ENCODE measurements at places on chromosomes 5 and 9. TPM values are rescaled to one million over a fixed set of nuclear protein-coding genes. Genes with fewer than 3 reads are reported as not detected.

Gene NPR3
- total RNA-seq: 6.1 TPM

- no peak for DNase-seq
Measured at GRCh38 chr9:35726931-35727330, 5.1 kb downstream of the TLN1 start.

Gene PCDHGB4
- 10.3 TPM for total RNA-seq

Gene SOWAHA
- total RNA-seq: not detected

Gene CDKN2B-AS1
- not detected for total RNA-seq

- DNase-seq: no peak
Measured at GRCh38 chr5:139605887-139606286, 42.3 kb upstream of the CXXC5 start.

Gene PDE8B
- 1.5 TPM for total RNA-seq

DNA sequence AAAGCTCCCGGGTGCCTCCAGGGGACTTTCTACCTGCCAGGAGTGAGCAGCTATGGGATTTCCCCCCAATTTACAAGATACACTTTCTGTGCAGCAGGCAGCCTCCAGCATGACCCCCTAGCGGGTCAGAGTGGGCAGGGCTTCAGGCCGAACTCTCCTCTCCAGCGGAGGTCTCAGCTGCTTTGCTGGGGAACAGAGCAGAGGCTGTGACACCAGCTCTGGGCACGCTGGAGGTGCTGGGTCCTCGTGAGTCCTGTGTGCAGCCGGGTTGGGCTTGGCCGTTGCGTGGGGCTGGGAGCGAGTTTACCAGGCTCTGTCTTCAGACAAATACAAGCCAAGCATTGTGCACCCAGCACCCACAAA lies 2.9 kb downstream of the NRARP start:
- no peak for DNase-seq

DNA sequence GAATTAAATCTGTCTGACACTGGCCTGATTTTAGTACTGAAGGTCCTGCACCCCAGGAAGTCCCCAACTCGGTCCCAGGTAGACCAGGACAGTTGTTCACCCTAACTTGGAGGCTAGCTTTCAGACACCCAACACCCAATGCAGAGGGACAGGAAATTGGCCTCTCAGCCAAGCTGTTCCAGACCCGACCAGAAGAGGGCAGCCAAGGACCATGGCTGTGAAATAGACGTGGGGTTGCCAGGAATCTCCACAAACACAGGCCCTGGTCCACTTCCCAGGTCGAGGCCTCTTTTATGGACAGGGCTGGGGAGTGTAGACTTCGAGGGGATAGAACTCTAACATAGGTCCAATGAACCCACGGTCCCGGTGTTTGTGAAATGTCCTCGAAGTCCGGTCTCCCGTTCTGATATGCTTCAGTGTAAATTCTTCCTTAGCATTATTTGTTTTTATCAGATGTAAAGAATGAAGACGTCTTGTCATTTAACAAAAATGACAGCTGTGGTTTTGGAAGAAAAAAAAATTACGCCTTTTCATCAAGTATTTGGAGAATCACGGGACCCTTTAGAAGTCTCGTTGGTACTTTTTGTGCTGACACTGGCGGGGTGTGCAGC lies 260.3 kb upstream of the ADAMTS16 start:
- DNase-seq: no peak

DNA sequence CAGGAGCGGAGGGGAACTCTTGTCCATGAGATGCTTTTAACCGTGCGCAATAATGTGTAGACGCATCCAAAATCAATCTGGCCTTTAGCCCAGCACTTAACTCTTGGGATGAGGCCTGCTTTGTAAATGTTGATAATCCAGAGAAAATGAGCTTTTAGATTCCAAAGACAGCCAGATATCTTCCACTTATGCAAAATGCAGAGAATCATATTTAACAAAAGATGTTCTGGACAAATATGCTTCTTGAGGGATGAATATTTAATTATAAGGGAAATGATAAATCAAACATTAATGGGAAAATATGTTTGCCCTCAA lies 5.6 kb downstream of the S1PR3 start:
- no peak for DNase-seq

- DNase-seq: no peak
Measured at GRCh38 chr5:83077662-83078261, 415 bp downstream of the XRCC4 start.

Gene PCDHGA2
- 3.2 TPM for total RNA-seq

- DNase-seq: no peak
Measured at GRCh38 chr9:133534346-133535291, at the start of gene ADAMTSL2. TSS of gene ADAMTSL2 (plus strand) at chr9:133534704. CDS start at chr9:133536713, 2,009 bp downstream.

GRCh38 chr5:160398806-160399205 lies 1.0 kb downstream of the FAM200C start:
- DNase-seq: no peak

GRCh38 chr5:170464280-170465127 lies 39.3 kb upstream of the KCNIP1 start:
- DNase-seq: no peak

All from suprapubic skin (tissue), 4 donors.